ENCODE measurements at places on chromosomes 1 and 21.

DNA sequence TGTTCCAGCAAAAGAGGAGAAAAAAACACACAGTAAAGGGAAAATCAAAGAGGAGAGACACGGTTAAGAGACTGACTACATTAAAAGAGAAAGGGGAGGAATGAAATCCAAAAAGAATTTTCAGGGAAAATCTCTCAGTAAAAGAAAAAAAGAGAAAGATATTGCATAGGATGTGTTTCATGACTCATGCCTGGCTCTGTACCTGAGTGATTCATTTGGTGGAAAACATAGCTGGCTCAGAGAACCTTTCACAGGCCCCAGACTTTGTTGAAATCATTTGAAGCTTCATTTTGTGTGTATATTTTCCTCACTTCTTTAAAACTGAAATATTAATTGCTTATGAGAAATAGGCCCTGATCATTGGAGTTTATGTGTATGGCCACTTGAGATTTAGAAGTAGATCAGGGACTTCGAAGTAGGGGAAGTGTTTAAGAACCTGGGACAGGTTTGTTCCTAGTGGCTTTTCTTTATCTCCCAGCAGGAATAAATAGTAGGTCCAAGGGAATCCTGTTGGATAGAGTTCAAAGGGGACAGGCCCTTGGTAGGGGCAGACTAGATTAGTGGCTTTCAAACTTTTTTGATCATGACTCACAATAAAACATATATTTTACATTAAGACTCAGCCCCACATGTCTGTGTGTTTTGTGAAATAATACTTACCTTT lies 239.1 kb upstream of the SGIP1 start:
- DNase-seq = no peak

- no peak for DNase-seq
Measured at GRCh38 chr1:44616284-44616990, 57.8 kb downstream of the TMEM53 start.

- no peak for DNase-seq
Measured at GRCh38 chr1:151043163-151043562, 4.4 kb upstream of the C1orf56 start.

- no peak for DNase-seq
Measured at GRCh38 chr1:57576756-57577155, 152.9 kb upstream of the DAB1 start.

- no peak for DNase-seq
Measured at GRCh38 chr1:165629848-165630628, 996 bp upstream of the MGST3 start.

DNA sequence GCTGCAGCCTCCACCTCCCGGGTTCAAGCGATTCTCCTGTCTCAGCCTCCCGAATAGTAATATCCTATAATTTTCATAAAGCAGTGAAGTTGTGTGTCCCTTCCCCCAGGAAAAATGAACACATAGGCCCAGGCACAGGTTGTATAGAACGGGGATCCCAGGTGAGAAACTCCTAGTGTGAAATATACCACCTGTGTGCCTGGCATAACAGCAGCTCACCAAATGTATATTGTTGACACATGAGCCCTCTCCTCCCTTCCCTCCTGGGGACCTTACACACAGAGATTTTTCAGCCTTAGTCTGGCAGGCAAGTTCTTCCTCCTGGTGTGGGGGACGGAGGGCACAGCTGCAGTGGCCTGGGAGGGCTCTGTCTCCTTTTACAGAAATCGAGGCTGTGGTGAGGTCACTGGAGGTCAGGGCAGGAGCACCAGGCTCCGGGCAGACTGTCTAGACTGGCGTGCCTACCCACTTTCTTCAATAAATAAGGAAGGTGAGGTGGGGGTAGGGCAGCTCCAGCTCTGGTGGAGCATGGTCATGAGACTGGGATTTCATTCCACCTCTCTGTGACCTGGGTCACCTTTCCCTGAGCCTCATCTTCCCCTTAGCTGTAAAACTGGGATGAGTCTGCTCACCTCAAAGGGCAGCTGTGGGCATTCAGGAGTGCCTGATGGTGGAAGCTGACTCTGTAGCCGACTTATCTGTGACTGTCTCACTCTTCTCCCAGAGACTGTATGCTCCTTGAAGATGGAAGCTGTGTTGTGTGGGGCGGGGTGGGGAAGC lies 14.3 kb downstream of the RCC1 start:
- no peak for DNase-seq

- peak; percentile 63 for DNase-seq
Measured at GRCh38 chr1:111441573-111442192, 7.4 kb downstream of the WDR77 start.

- no peak for DNase-seq
Measured at GRCh38 chr1:87058343-87058649, 143.9 kb downstream of the HS2ST1 start.

- no peak for DNase-seq
Measured at GRCh38 chr1:160125746-160126145, 10.2 kb downstream of the ATP1A2 start.

DNA sequence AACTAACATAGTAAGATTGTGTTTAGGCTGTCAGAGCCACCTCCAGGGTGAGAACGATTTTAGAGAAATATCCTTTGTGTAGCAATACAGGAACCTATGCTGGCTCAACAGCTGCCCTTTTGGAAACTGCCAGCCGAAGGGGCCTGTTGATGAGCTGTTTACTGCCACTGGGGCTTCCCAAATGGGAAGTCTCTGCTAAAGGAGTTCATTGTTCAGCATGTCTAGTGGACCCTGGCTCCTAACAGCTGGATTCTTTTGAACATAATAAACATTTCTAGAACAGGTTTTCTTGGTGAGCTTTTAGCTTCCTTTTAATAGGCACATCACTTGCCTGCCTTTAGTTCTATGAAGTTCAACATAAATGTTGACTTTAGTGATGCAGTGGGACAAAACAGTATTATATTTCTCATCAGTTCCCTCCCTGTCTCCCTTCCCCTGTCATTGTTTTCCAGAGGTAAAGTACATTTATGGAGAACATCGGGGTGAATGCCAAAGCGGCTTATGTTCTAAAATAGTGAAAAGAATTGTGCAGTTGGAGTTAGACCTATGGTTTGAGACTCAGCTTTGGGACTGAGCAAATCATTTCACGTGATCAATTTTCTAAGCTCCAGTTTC lies 57.4 kb downstream of the UCK2 start:
- no peak for DNase-seq

DNA sequence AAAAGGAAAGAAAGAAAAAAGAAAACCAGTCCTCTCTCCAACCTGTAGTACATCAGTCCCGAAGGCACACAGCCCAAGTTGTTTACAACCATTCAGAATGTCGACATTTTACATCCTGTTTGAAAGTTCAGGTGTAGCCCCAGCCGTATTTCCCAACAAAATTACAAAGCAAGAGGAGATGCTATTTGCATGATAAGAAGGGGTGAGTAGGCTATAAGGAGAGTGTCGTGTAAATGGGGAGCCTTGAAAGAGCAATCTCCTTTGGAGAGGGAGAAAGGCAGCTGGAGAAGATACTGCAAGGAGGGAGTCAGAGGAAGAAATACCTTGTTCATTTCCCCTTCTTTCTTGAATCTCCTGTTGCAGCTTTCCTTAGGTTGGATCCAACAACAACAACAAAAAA lies 35.5 kb upstream of the DENND1B start:
- DNase-seq = no peak

GRCh38 chr21:14591377-14591776 lies 45.3 kb upstream of the SAMSN1 start:
- DNase-seq = no peak

GRCh38 chr1:170732252-170732588 lies 68.3 kb downstream of the PRRX1 start:
- DNase-seq = no peak

DNA sequence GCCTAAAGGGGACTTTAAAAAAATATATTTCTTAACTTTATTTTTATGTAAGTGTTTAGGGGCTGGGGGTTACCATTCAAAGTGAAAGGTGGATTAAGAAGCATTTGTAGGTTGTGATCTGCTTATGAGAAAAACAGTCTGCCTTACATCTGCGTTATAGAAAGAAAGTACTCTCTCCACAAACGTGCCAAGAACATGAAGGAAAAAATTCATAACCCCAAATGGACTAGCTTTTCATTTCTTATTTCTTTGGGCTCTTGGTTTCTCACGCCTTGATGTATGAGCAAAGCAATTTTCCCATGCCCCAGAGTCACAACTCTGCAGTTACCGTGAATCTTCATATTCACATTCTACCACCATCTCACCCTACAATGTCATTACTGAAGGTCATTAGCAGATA lies 1165.1 kb upstream of the ADGRL4 start:
- no peak for DNase-seq

- no peak for DNase-seq
Measured at GRCh38 chr1:30318413-30318812, 405.0 kb downstream of the MATN1 start.

- no peak for DNase-seq
Measured at GRCh38 chr1:232111611-232112010, 485.0 kb downstream of the DISC1 start.
